ENCODE measurements at places on chromosomes 3 and 15. TPM values are rescaled to one million over a fixed set of nuclear protein-coding genes. Genes with fewer than 3 reads are reported as not detected.

DNA sequence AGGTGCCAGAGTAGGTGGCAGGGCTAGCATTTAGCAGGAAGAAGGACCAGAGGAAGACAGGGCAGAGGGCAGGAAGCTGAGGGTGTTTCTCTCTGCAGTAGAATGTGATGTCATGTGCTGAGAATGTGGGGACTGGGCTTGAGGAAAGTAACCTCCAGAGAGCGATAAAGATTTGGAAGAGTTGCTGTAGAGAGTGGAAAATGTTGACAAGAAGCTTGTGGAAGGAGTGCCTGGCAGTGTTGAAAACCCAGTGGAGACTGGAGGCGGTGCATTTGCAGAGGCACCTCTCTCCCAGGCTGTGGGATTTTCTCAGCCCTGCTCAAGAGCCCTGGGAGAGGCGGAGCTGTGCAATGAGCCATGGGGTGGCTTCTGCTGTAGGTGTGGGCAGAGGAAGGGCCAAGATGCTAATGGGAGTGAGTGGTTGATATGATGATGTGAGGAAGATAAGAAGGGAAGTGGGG lies 54.8 kb downstream of the MESD start:
- DNase-seq = no peak

DNA sequence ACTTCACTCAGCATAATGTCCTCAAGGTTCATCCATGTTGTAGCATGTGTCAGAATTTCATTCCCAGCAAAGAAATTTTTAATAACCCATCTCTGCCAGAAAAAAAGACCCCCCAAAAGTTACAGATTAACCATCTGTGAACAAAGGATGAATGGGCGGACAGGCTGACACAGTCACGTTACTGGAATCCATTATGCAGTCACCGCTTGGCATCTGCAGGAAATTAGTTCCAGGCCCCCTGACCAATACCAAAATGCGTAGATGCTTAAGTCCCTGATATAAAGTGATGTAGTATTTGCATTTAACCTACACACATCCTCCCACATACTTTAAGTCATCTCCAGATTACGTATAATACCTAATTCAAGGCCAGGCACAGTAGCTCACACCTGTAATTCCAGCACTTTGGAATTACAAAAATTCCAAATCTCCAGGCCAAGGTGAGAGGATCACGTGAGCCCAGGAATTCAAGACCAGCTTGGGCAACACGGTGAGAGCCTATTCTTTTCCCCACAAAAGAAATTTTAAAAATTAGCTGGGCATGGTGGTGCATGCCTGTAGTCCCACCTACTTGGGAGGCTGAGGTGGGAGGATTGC lies 1.5 kb upstream of the SLC12A8 start:
- no peak for DNase-seq

- peak; percentile 5 for DNase-seq
Observed at GRCh38 chr3:44439499-44440295, 37.8 kb downstream of the ZNF445 start.

DNA sequence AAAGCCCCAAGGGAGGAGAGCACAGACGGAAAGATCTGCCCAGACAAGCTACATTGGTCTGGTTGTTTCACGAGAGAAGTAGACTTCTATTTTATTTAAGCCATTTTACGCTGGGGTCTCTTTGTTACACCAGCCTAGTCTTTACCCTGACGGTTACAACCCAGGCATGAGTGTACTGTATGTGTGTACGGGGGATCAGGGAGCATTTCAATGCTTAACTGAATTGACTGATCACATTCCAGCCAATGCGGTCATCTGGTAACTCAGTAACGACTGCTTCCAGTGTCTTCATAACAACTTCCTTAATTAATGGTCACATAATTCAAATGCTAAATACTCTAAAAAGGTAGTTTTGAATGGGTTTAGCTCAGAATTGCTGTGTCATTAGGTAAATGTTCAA lies 288.6 kb downstream of the FOXP1 start:
- DNase-seq = no peak

- no peak for DNase-seq
Observed at GRCh38 chr3:185864767-185865166, 39.9 kb upstream of the IGF2BP2 start.

GRCh38 chr15:97143592-97144376 lies 813.3 kb downstream of the NR2F2 start:
- DNase-seq = no peak

Gene ADAMTSL3
- 17.1 TPM for total RNA-seq

Gene SLC26A6
- 4.1 TPM for total RNA-seq
